ENCODE measurements at places on chromosomes 7 and 10.

DNA sequence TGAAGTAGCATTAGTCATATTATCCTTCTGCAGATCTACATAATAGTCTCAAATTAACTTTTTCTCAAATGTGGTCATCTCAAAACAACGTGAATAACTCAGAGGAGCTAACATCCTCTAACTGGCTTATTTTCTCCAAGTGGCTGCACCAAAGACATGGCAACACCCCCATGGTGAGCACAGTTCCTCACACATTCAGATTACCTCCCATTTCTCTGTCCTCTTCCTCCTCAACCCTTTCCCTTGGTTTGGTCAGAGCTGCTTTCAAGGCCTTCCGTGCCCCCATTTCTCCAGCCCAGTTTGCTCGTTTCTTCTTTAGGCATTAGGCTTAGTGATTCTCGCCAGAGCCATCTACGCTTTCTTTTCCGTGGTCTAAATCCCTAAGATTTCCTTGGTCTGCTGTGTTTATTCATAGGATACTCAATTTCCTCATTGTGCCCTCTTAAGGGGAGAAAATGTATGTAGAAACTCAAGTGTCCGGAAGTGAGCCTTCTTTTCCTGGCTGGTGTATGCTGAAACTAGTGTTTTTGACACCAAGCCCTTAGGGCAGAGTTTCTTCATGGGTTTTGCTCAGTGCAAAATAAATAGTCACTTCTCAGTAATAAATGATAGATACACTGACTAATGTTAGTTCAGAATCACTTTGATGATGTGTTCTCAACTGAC, 2.6 kb downstream of the MET start:
- DNase-seq, result no peak

- no peak for DNase-seq
Observed at GRCh38 chr7:157347217-157347904, 10.6 kb downstream of the DNAJB6 start.

DNA sequence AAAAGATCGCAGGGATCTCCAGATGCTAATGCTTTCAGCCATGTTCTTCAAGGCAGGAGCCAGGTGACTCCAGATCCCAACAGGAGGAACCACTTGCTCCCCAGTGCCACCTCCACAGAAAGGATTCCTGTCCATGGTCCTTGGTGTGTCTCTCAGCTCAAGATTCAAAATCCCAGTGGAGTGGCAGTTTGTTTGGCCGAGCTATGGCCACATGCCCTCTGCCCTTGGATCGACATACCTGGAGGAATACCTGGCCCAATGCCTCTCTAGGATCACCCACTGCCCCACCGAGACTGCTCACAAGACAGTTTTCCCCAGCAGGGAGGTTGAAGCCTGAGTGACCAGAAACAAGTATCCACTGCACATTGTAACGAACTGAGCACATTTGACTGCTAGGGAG, 3.9 kb upstream of the GPRIN2 start:
- DNase-seq, result no peak

DNA sequence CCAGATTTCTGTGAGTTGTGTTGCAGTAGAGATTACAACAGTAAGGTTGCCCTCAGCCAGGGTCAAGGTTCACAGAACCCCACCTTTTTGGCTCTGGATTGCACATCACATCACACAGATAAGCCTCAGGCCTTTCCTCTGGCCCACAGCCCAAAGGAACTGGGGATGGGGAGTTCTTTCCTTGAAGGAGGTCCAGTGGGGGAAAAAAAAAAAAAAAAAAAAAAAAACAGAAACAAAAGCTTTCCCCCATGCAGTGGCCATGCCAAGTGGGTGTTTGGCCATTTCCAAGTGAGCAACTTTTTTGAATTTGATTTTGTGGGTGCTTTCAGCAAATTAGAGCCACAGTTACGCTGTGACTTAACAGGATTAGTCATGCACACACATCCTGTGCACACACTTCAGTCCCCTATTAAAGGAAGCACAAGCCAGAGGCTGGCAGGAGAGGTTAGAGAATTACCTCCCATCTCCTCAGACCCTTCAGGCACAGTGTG, 79.3 kb upstream of the NANOS1 start:
- no peak for DNase-seq
